Activated T-helper 17 cell treated with anti-CD3 and anti-CD28 coated beads, Interleukin-2, amount 50 U/mL, for 72 hours (primary cell): ENCODE measurements at places on chromosomes 11 and 22.
A peak's percentile ranks its signal among the peaks of the same experiment; 100 is the strongest.

GRCh38 chr11:69566001-69566400 lies 75.0 kb upstream of the CCND1 start:
- ATAC-seq: no peak
- H3K27me3 ChIP-seq: no peaks in the 10 kb centered on the region
- H3K4me3 ChIP-seq: no peak overlapping the region

- no peak for ATAC-seq
- H3K27me3 ChIP-seq: no peaks in the 10 kb centered on the region
- H3K4me1 ChIP-seq: no peaks in the 10 kb centered on the region
- H3K27ac ChIP-seq: no peak overlapping the region
- H3K4me3 ChIP-seq: no peak overlapping the region
- H3K36me3 ChIP-seq: no peaks in the 10 kb centered on the region
Measured at GRCh38 chr11:40797981-40798380, 661.5 kb downstream of the LRRC4C start.

DNA sequence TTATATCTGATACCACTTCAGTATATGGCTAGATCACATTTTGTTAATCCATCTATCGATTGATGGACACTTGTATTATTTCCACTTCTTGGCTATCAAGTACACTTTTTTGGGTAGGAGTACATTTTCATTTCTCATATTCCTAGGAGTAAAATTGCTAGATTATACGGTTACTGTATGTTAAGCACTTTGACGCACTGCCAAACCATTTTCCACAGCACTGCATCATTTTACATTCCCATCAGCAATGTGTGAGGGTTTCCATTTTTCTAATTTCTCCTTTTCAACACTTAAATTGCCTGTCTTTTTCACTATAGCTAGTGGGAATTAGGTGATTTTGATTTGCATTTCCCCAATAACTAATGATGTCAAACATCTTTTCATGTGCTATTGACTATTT lies 179.3 kb upstream of the B3GAT1 start:
- no peaks in the 10 kb centered on the region for H3K4me1 ChIP-seq
- H3K36me3 ChIP-seq: no peaks in the 10 kb centered on the region
- H3K27me3 ChIP-seq: peaks cover 37% of the 10 kb centered on the region
- H3K27ac ChIP-seq: no peak overlapping the region
- no peak overlapping the region for H3K4me3 ChIP-seq
- no peak for ATAC-seq

GRCh38 chr11:60821827-60822599 lies 19.9 kb upstream of the CCDC86 start:
- ATAC-seq: no peak
- no peaks in the 10 kb centered on the region for H3K27me3 ChIP-seq
- H3K4me1 ChIP-seq: no peaks in the 10 kb centered on the region

- peaks cover 26% of the 10 kb centered on the region for H3K36me3 ChIP-seq
- H3K4me3 ChIP-seq: peak overlapping the region; percentile 87
- peak overlapping the region; percentile 96 for H3K27ac ChIP-seq
- peaks cover 6% of the 10 kb centered on the region for H3K27me3 ChIP-seq
Measured at GRCh38 chr11:72112978-72113808, 698 bp upstream of the ANAPC15 start.

DNA sequence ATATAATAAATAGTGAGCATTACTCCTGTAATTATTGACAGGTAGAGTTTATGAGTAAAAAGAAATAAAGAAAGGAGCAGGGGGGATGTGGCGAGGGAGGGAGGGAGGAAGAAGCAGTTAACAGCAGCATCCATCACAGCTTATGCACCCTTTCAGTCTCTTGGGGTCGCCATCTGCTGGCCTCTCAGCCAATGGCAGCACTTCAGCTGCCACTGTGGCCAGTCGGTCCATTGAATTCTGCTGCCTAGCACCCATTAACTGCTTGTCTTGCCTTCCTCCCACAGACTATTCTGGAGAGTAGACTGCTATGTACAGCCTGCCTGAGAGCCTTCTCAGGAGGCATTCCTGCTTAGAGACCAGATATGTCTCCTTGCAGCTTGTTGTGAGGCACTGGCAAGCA lies 388.3 kb downstream of the TENM4 start:
- H3K36me3 ChIP-seq: no peaks in the 10 kb centered on the region
- H3K4me3 ChIP-seq: no peak overlapping the region
- H3K4me1 ChIP-seq: no peaks in the 10 kb centered on the region
- peaks cover 10% of the 10 kb centered on the region for H3K27me3 ChIP-seq
- H3K27ac ChIP-seq: no peak overlapping the region

- H3K36me3 ChIP-seq: no peaks in the 10 kb centered on the region
- peak overlapping the region; percentile 90 for H3K27ac ChIP-seq
- no peaks in the 10 kb centered on the region for H3K27me3 ChIP-seq
Measured at GRCh38 chr22:40216041-40216756, 38.5 kb downstream of the TNRC6B start.

DNA sequence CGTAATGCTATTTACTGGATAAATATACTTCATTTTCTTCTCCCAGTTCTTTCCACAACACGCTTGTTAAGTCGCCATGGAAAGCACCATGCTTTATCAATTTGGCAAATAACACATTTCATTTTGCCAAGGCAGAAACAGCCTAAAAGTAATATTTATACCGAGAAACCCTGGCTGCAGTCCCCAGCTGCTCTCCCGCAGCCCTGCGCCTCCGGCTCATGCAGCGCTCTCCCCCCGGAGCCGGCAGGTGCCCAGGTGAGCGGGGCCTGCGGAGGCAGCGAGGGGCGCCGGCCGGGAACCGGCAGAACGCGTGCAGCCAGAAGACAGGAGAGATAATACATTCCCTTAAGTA lies 681 bp upstream of the ARHGEF12 start:
- H3K4me3 ChIP-seq: peak overlapping the region; percentile 68
- H3K27me3 ChIP-seq: peaks cover 25% of the 10 kb centered on the region
- no peak overlapping the region for H3K27ac ChIP-seq
- peak; percentile 31 for ATAC-seq

GRCh38 chr11:23310276-23310675 lies 450.0 kb upstream of the CCDC179 start:
- no peak overlapping the region for H3K27ac ChIP-seq
- no peak overlapping the region for H3K4me3 ChIP-seq
- no peaks in the 10 kb centered on the region for H3K27me3 ChIP-seq
- no peak for ATAC-seq
- H3K4me1 ChIP-seq: no peaks in the 10 kb centered on the region
- no peaks in the 10 kb centered on the region for H3K36me3 ChIP-seq

- H3K36me3 ChIP-seq: no peaks in the 10 kb centered on the region
- H3K27me3 ChIP-seq: no peaks in the 10 kb centered on the region
- ATAC-seq: no peak
- no peaks in the 10 kb centered on the region for H3K4me1 ChIP-seq
- H3K27ac ChIP-seq: no peak overlapping the region
- H3K4me3 ChIP-seq: no peak overlapping the region
Measured at GRCh38 chr11:82012276-82012675, 721.4 kb downstream of the FAM181B start.

DNA sequence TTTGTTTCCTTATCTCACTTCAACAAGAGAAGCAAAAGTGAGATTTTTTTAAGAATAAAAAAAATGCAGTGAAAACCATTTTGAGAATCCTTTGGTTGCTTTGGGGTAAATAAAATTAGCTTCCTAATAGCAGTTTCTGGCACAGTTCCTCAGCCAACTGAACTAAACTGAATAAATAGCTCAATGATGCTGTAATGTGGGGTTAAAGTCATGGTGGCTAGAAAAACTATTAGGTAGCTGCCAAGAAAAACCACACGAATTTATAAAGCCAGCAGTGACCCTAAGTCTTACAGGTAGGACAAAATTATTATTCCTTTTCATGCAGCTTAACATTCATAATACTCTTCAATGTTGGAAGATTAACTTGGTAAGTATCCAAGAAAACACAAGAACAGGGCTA lies 142.4 kb downstream of the APIP start:
- ATAC-seq: no peak
- H3K4me1 ChIP-seq: no peaks in the 10 kb centered on the region
- no peak overlapping the region for H3K4me3 ChIP-seq
- peaks cover 17% of the 10 kb centered on the region for H3K27me3 ChIP-seq
- H3K27ac ChIP-seq: no peak overlapping the region

GRCh38 chr11:1153951-1154493 lies 3.7 kb upstream of the MUC5AC start:
- ATAC-seq: no peak
- no peaks in the 10 kb centered on the region for H3K36me3 ChIP-seq
- H3K27me3 ChIP-seq: peaks cover 4% of the 10 kb centered on the region
- H3K27ac ChIP-seq: no peak overlapping the region
- H3K4me3 ChIP-seq: no peak overlapping the region

GRCh38 chr22:43308836-43309235 lies 34.3 kb downstream of the SCUBE1 start:
- no peaks in the 10 kb centered on the region for H3K4me1 ChIP-seq
- no peaks in the 10 kb centered on the region for H3K36me3 ChIP-seq
- peaks cover 18% of the 10 kb centered on the region for H3K27me3 ChIP-seq
- no peak overlapping the region for H3K27ac ChIP-seq
- H3K4me3 ChIP-seq: no peak overlapping the region
- no peak for ATAC-seq

GRCh38 chr11:117220568-117220967 lies 11.3 kb downstream of the PCSK7 start:
- no peak for ATAC-seq
- peak overlapping the region; percentile 85 for H3K27ac ChIP-seq
- peaks cover 4% of the 10 kb centered on the region for H3K4me1 ChIP-seq
- H3K36me3 ChIP-seq: peaks cover 100% of the 10 kb centered on the region
- no peak overlapping the region for H3K4me3 ChIP-seq

DNA sequence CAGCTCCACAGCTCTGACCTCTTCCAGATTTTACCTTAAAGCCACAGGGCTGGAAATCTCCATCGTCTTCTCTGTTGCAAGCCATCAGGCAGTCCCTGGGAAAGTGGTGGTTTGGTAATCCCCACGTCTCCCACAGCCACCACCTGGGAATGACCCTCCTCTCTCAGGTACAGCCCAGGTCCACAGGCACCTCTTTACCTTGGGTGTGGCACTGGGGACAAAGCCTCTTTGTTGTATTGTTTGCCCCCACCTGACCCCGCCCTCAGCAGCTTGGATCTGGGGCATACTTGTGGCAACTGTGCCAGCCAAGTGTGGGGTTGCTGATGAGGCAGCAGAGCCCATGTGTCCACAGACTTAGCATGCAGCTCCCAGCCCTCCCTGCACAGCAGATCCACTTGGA lies 77.6 kb downstream of the LRRC32 start:
- peak overlapping the region; percentile 44 for H3K27ac ChIP-seq
- ATAC-seq: no peak
- peaks cover 21% of the 10 kb centered on the region for H3K4me1 ChIP-seq
- H3K4me3 ChIP-seq: no peak overlapping the region
- no peaks in the 10 kb centered on the region for H3K27me3 ChIP-seq

DNA sequence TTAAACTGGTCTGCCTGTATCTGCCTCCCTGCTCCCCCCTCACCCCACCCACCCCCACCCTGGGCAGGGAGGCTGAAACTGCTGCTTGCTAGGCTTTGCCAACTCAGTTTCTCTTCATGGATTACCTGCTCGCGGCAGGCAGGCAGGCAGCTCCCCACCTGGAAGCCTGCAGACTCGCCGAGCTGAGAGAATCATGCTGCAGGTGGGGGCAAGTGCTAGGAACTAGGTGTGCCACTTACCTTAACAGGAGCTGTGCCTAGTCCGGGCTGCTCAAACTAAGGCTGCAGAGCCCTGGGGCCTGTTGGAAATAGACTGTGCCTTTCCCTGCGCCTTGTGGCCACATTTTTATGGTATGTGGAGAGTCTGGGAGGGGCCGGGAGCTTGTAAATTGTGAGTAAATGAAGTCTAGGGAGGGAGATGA lies 30.3 kb downstream of the MARK2 start:
- H3K36me3 ChIP-seq: peaks cover 5% of the 10 kb centered on the region
- no peak for ATAC-seq
- H3K27ac ChIP-seq: peak overlapping the region; percentile 86
- H3K4me3 ChIP-seq: peak overlapping the region; percentile 76
- H3K4me1 ChIP-seq: peaks cover 62% of the 10 kb centered on the region

DNA sequence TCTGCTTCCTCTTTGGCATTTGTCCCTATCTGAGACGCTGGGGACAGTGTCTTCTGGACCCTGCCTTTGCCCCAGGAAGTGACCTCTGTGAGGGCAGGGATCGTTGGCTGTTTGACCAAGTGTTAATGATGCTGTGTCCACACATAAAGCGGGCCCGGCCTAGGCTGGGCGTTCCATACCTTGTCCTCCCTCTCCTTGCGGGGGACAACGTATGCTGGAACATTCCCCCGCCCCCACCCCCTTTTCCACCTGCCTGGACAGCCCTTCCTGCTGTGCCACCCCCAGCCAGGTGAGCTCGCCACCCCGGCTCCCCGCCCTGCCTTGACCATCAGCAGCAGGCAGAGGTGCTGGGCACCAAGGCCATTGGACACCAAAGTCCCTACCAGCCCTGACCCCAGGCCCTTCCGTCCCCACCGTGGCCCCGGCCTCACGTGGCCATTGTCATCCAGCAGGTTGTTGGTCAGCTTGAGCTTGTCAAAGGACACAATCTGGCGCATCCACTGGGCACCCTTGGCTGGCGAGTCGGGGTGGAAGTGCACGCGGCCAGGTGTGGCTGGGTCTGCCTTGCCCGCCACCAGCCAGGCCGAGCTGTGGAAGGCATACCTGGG lies 4.1 kb upstream of the NUDT8 start:
- no peak for ATAC-seq
- peaks cover 3% of the 10 kb centered on the region for H3K27me3 ChIP-seq
- no peak overlapping the region for H3K4me3 ChIP-seq
- H3K36me3 ChIP-seq: no peaks in the 10 kb centered on the region
- no peak overlapping the region for H3K27ac ChIP-seq
- H3K4me1 ChIP-seq: no peaks in the 10 kb centered on the region

DNA sequence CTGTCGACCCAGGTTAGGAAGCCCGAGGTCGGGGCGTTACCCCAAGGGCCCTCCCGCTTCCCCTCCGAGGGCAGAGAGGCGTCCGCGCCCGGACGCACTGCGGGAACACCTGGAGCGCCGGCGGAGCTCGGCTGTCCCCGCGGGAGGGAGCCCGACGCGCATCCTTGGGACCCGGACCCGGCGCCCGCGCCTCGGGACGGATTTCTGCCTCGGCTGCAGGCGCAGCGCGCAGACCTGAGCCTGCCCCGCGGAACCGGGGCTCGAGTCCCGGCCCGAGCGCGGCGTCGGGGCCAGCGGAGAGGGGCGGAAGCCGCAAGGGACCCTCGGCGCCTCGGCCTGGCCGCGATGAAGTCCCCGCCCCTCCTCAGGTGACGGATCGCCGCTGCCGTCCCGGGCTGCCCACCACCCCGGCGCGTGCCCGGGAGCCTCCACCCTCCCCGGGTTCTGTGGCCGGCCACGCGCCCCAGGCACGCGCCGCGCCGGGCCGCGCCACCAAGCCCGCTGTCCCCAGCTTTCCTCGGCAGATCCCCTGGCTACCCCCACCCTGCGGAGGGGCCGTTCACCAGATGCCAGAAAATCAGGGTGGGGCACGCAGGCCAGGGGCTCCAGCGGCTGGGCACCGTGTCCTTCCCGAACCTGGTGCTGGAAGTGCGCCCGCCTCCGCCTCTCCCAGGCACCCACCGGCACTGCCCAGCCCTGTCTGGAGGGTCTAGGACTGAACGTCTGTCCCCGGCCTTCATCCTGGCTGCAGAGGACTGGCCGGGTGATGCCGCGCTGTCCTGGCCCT lies 410 bp downstream of the GLB1L3 start:
- H3K36me3 ChIP-seq: no peaks in the 10 kb centered on the region
- no peaks in the 10 kb centered on the region for H3K27me3 ChIP-seq
- peak overlapping the region; percentile 97 for H3K4me3 ChIP-seq
- ATAC-seq: peak; percentile 31
